ENCODE measurements at places on chromosomes 3 and 15.

DNA sequence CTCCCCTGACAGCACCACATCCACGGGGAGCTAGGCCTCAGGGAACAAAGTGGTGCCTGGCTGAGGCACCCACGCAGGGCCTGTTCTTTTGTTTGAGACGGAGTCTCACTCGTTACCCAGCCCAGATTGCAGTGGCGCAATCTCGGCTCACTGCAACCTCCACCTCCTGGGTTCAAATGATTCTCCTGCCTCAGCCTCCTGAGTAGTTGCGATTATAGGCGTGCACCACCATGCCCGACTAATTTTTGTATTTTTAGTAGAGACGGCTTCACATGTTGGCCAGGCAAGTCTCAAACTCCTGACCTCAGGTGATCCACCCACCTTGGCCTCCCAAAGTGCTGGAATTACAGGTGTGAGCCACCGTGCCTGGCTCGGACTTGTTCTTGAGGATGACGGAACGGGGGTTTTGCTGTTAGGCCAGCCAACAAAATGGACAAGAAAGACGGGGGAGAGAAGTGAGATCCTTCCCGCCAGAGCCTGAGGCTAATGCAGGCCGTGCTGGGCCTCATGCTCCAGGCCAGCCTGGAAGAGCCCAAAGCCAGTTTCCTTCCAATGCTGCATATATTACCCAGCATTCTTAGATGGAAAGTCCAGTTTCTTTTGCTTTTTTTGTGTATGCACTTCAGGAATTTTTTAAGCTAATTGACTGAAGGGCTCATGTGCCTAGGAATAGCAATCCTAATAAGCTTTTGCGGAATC, 28.1 kb upstream of the FURIN start:
- no peak for DNase-seq

- no peak for DNase-seq
These were observed 24.5 kb downstream of the ANXA2 start for GRCh38 chr15:60373327-60373726.

DNA sequence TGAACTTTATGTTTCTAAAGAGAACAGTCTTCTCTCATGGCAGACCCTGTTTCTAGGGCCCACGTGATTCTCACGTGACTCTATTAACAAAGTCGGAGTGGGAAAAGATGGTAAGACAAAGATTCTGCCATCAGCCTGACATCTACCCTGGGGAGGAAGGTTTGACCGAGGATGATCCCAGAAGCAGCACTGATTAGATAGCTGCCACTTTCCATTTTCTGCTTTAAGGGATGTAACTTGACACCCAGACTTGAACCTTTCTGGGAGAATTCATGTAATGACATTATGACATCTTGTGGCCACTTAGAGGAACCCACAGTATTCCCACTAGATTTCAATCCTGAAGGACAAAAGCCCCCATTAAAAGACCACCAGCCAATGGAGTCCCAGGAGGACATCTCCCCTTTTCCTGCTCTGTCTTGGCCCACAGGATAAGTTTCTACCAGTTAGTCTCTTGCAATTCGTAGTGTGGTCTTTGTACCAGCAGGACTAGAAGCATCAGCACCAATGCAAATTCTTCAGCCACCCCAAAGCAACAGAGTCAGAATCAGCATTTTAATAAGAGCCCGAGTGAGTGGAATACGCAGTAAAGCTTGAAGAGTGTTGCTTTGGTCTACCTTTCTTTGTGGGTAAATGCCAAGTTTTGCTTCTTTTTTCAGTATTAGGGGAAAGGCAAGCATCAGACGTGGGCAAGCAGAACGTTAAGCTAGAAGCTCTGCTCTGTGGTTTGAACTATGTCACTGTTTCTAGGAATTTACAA, 480.5 kb upstream of the PROK2 start:
- no peak for DNase-seq

GRCh38 chr3:150789451-150789850, 26.5 kb upstream of the SIAH2 start:
- DNase-seq = no peak

DNA sequence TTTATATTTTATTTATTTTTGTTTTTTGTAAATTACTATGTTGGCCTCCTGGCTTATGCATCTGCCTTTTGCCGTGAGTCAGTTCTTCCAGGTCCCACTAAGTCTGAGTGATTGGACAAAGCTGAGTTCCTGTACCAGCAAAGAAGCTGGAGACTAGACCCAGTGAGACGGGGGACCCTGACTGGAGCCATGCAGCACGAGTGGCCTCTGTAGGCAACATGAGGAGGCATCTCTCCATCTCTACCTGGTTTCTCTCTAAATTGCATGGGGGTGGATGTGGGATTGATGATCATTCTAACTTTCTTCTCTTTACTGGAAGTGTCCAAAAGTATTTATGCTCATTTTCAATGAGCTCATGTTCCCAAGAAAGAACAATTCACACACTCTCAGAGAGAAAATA, 155.3 kb upstream of the MRPL3 start:
- no peak for DNase-seq

GRCh38 chr15:80450811-80451321, 46.7 kb downstream of the ARNT2 start:
- DNase-seq = no peak

- peak; percentile 33 for DNase-seq
These were observed 10.0 kb upstream of the MBNL1 start for GRCh38 chr3:152258448-152259393.

- no peak for DNase-seq
These were observed 296.6 kb upstream of the LMCD1 start for GRCh38 chr3:8204853-8205650.

DNA sequence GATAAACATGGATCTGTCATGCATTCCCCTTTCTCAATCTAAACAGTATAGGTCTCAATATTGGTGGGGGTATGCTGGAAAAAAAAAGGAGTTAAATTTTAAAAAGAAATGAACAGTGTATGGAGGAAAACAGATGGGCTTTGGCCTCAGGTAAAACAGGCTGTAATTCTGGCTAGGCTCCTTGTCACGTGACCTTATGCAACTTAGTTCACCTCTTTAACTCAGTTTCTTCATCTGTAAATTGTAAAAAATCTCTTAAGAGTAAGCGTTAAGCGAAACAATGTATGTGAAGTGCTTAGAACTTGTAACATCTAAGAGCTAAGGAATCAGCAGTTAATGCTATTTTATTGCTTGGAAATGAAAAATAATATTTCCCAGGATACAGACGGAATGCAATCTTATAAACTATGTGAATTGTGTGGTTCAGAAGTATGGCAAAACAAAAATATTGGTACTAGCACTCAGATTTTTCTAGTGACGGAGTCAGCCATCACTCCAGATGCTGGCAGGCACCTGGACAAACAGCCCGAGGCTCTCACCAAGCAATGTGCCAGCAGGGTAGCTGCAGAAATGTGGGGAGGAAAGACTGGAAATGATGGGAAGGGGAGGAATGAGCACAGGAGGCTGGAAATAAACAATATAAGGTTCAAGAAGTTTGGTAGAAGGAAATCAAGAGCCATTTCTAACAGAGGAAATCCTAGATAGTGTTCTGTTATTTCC, 172.8 kb downstream of the USP13 start:
- DNase-seq = no peak

- DNase-seq = no peak
These were observed 241.8 kb downstream of the ROBO2 start for GRCh38 chr3:77281721-77282120.

DNA sequence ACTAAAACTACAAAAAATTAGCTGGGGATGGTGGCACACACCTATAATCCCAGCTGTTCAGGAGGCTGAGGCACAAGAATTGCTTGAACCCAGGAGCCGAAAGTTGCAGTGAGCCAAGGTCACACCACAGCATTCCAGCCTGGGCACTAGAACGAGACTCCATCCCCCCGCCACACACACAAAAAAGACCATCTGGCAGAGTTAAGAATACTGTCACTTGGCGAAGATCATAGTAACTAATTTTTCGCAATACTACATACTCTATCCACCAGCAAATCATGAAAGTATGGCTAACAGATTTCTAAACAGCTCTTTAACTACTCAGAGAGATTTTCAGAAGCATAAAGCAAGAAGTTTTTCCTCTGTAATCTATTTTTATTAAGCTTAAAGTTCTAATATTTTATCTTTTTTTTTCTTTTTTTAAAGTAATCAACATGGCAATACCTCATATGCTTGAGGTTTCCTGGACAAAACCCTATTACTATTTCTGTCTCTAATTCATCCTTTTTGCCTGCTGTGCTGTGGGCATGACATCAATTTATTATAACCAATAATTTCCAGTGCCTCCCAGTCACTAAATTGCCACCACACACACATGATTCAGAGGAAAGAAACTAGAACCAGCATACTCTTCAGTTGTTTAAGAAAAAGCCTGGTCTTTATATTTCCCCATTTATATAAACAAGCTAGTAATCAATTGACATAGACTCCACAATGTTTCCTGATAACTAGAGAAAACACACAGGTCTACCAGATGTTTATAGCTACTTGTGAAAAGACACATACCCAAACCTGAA, 46.9 kb downstream of the CHSY1 start:
- no peak for DNase-seq

- DNase-seq = no peak
These were observed 93.3 kb upstream of the CCDC54 start for GRCh38 chr3:107283948-107284347.

- DNase-seq = no peak
These were observed 95.8 kb downstream of the KCNAB1 start for GRCh38 chr3:156216216-156216615.

DNA sequence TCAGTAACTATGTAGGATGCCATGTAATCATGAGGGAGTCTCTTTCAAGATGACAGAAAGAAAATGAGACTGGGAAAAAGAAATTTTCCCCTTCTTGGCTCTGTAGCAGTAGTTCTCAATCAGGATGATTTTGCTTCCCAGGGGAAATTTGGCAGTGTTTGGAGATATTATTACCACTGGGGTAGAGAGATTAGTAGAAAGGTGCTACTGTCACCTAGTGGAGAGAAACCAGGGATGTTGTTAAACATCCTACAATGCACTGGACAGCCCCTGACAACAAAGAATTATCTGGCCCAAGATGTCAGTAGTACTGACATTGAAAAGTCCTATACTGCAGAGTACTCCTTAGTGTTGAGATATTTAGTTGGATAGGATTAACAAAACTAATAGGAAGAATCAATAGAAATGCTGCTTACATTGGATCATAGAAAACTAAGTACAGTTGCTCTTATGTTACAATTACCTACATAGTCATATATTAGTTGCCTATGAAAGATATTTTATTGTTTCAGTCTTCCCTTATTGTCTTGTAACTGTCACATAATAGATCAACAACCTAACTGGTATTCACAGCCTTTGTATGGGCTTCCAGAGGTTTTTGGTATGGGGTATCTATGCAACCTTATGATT, 433.3 kb downstream of the RAP2B start:
- DNase-seq = no peak

DNA sequence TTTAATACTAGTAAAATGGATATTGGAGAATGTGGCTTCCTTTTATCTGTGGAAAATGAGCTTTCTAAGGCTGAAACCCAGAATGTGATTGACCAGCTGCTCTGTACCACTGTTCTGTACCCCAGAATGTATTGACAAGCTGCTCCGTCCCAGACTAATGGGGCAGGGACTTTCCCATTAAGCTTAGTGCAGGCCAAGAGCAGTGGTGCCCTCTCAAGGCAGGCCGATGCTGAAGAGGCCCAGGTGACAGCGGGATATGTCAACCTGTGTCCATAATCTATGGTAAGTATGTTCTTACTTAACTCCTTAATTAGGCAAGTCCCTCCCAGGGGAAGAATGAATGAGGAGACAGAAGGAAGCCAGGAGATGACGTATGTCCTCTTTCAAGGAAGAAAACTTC, 31.1 kb downstream of the SGO1 start:
- DNase-seq = no peak

DNA sequence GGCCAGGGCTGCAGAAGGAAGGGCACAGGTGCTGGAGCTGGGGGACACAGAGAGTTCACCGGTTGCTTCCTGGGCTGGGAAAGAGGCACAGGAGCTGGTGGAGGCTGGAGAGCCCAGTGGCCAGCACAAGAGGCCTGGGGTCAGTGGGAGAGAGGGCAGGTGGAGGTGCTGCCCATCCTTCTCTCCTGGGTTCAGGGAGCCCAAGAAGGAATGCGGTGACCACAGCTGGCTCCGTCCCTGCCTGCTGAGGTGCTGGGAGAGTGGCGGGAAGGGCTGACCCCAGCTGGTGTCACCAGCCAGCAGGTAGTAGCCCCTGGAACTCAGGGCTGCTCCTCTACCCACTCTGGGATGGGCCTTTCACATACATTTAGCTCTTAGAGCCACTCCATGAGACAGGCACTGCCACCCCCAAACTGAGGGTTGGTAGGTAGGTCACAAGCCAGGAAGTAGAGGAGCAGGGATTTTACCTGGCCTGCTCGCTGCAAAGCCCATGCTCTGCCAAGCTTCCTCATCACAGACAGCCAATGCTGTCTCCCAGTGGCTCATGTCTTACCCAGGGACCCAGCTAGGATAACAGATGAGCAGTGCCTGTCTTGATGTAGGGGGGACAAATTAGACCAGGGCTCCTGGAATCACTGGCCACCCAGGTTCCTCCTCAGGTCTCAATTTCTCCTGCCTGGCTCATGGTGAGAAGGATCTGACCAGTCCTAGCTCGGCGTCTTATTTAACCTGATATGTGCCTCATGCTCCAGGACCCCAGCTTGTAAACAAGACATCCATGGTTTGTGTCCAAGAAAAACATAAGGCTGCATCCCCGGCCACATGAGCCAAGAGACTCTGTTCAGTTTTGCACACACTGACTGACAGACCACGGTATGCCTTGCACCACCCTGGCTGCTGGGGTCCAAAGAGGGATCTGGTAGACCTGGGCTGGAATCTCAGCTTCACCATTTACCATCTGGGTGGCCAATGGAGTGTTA, 119.2 kb downstream of the CORO2B start:
- DNase-seq = no peak

GRCh38 chr3:12796171-12797123, at the start of gene CAND2:
TSS of gene CAND2 (plus strand) at chr3:12796680. CDS start at chr3:12796721, 41 bp downstream.
- no peak for DNase-seq

DNA sequence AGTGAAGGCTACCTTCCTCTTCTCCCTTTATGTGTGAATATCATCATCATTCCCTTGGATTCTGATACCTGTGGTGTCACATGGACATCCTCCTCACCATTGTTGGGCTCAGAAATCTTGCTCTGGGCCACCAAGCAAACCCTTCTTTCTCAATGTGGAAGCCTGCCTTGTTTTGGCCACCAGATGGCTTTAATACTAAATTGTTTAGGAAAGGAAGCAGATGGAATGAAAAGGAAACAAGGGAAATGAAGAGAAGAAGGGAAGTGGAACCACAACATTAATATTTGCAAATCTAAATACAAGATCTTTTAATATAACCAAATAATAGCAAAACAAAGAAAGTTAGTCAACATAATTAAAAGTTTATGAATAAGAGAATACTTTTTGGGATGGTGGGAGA, 14.0 kb downstream of the FAM227B start:
- no peak for DNase-seq

- no peak for DNase-seq
These were observed 6.4 kb downstream of the HES1 start for GRCh38 chr3:194142156-194142910.

GRCh38 chr15:88375234-88375927, 91.8 kb downstream of the MRPL46 start:
- DNase-seq = no peak
